Stimulated activated CD8-positive, alpha-beta memory T cell treated with anti-CD3 and anti-CD28 coated beads, Interleukin-7, amount 100 ng/mL, for 1 hour (primary cell): ENCODE measurements at places on chromosomes 6 and 20.

GRCh38 chr6:12529364-12530019, 187.1 kb upstream of the PHACTR1 start:
- DNase-seq: no peak

DNA sequence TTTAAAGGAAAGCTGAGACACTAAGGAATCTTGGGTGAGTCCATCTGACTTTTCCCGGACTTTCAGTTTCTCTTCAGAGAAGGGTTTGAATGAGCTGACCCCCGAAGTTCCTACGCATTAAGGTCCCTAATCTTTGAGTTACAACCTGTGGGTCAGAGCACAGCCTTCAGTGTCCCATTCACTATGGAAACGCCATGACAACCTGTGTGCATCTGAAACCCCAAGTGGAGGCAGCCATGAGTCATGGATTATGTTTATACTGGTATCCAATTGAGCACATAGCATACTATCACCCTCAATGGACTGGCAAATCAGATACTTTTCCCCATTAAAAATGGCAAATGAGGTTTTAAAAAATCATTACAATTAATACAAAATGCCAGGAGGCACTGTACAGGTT, 11.4 kb downstream of the MYLK4 start:
- no peak for DNase-seq

DNA sequence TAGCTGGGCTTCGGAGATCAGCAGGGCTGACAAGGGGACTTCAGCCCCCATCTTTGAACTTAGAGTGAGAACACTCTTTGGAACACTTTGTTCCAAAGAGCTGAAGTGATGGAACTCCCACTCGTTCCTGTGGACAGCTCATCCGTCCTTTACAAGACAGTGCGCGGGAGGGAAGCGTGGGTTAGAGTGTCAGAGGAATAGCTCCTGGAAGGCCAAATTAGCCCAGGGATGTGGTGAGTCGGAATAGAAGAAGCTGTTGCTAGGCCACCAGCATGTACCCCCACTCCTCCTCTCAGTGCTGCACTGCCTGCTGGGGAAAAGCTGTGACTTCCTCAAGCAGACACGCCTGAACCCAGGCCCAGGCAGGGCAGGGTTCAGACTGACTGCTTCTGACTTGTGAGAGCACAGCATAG, 1.7 kb downstream of the SDCBP2 start:
- DNase-seq: no peak

DNA sequence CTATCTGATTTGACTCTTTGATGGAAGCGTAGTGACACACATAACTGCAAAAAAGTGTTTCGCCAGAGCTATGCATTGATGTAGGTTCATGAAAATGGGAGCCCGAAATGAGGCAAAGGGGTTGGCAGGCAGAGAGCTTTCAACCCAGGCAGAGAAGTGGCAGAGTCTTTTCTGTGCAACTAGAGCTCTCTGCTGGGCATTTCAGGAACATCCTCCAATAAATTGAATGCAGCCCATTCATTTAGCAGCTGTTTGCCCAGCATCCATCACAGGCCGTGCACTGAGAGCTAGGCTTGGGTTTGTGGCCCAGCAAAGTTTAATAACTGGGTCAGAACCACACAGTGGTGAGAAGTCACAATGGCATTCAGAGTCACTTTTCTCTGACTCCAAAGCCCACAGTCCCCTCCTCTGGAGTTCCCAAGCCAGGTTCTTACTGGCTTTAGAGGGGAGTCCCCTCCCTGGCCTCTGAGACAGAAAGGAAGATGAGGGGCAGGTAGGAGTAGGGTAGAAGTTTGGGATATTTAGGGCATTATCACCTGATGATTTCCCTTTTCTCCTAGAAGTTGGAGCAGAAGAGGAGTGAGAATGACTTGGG, 31.8 kb upstream of the ELMO2 start:
- DNase-seq: no peak

DNA sequence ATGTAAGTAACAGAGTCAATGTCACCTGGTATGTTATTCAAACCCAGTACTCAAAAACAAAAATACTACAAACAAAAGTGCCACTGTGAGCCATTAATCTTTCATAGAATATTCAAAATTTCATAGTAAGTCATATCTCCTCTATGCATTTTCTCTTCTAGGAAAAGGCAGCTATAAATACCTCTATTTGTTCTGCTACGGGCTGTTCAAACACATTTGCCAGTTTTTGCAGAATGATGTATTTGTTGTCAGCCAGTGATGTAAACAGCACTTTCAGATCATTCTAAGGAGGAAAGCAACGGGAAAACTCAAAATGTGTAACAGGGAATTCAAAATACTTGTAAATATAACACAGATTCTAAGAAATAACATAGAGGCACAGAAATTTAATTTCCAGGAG, 388.2 kb downstream of the SYNE1 start:
- no peak for DNase-seq
